ENCODE measurements at places on chromosomes 1 and 21.
A peak's percentile ranks its signal among the peaks of the same experiment; 100 is the strongest.

- no peak for DNase-seq
Observed at GRCh38 chr1:174626031-174627025, 178.6 kb downstream of the GPR52 start.

DNA sequence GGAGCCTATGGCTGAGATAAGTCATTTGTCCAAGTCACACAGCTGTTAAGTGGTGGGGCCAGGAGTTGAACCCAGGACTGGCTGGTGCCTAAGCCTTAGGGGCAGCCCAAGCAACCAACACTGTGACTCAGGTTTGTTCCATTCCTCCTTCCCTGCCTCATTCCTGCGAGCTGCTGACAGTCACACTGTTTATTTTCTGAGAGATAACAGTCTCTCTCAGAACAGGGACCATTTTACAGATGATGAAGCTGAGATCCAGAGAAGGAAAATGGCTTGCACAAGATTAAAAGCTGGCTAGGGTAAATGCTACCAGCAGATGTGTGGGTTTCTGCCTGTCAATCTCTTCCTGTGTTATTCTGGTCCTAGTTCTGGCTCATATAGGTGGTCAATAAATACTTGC is 24.3 kb upstream of the TCEA3 start:
- no peak for DNase-seq

GRCh38 chr1:154608397-154609270 is 648 bp upstream of the ADAR start:
- DNase-seq = no peak

DNA sequence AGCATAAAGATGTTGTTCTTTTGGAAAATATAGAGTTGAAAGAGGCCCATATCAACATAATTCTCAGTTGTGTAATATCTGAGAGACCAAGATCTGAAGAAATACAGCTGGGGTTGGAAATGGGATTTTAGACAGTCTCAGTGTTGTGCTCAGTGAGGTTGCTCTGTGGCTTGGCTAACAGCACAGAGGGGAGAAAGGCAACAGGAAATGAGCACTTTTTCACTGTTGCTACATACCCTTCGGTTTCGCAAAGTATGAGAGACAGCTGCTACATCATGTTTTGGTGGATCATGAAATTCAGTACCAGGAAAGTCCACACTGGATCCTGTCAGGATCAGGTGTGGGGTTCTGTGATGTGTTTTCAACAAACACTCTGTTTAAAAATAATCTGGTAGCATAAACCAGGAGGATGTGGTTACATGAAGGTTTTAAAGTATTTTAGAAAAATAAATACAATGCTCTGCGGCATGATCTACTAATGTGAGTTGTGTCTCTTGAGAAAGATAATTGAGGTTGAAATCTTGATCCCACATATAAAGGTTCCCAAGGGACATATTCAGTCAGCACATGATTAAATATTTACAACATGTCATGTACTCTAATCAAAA is 7.0 kb upstream of the GPR88 start:
- no peak for DNase-seq

DNA sequence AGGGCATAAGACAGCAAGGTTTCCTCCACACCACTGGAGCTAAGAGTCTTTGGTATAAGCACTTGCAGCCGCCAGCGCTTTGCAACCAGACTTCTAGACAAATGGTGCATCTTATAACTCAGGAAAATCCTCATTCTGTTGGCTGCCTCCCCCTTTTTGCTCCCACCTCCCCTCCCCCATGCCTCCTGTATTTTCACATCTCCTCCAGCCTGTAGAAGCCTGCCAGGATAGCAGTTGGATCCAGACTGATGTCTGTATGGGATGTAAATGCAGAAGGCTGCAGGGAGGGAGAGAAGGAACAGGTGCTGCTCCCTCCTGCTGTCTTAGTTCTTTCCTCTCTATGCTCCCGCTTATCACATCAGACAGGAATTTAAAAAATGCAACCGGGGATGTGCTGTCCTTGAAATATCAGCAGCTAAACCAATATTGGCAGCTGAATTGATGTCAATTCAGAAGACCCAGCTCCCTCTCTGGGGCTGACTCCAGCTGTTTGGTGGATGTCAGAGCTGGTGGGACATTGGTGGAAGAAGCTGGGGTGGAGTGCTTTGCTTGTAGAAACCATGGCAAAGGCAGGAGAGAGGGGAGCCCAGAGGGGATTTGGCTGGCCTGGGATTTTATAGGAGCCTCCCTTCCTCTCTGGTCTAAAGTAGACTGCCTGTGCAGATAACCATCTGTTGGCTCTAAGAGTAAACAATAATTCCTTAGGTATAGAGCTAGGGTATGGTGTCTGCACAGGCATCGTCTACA is 53.5 kb downstream of the NFASC start:
- no peak for DNase-seq

DNA sequence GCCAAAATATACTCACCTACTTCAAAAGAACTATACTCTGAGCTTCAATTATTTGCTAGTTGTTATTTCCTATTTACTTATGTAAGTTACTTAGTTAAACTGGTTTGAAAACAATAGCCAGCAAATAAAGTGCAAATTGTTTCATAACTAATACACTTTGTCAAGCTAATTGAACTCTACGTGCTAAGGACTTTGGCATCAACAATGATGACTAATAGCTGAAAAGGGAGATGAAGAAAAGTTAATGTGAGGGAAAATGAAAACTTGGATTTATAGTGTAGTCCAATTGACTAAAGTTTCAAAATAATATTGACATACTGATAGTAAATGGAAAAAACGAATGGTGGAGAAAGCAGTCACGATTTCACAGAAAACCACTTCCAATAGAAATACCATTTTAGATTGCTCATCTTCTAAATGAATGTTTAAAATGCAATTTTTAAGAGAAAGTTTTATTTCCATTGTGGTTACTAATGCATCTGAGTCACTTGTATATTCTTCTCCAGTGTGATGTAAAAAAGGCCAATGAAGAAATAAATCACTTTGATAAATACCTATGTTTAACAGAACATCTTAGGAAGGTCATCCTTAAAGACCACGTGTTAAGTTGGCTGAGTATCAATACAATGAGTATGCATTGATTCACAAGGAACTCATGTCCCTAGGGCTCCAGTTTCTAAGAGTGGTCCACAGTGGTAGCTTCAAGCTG is 455.2 kb downstream of the LTN1 start:
- DNase-seq = no peak

DNA sequence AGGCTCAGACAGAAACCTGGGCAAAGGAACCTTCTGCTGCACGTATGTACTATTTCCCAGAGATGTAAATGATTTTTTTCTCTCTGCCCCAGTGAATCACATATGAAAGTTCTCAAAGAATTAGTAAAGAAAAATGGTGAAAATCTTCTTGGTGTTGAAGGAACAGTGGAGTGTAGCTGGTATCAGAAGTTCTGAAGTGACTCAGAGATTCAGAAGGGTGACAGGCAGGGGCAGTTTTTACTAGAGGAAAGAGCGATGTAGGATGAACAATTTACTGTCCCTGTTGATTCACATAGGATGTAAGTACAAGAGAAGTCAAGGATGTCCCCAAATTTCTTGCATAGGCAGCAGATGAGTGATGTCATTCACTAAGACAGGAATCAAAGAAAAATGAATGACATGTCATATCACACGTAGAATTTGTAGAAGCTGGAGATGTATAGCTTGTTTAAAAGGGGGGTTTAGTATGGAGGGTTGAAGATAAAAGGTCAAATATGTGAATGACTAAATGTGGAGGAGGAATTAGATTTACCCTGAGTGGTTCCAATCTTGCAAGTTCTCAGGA is 26.4 kb downstream of the WLS start:
- no peak for DNase-seq

GRCh38 chr1:29671446-29672356 is 435.4 kb downstream of the PTPRU start:
- DNase-seq = no peak

GRCh38 chr1:29706936-29707335 is 470.6 kb downstream of the PTPRU start:
- no peak for DNase-seq

DNA sequence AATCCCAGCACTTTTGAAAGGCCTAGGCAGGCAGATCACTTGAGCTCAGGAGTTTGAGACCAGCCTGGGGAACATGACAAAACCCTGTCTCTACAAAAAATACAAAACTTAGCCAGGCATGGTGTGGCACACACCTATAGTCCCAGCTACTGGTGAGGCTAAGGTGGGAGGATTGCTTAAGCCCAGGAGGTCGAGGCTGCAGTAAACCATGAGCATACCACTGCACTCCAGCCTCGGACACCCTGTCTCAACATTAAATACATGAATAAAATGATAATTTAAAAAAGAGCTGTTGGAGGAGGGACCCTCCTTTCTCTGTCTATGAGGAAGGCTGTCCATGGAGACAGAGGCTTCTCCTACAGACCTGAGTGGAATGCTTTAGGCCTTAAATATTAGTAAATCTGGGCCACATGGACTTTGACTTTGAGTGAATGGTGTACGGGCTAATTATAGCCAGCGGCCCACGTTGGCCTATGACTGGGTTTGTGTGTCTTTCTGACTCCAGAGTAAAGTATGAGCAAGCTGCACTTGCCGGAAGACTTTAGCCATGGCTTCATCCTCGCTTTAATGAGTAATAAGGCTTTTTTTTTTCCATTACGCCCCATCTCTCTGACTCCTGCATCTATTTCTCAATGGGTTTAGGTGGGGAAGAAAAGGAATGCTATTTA is 21.3 kb downstream of the RAB3B start:
- no peak for DNase-seq

DNA sequence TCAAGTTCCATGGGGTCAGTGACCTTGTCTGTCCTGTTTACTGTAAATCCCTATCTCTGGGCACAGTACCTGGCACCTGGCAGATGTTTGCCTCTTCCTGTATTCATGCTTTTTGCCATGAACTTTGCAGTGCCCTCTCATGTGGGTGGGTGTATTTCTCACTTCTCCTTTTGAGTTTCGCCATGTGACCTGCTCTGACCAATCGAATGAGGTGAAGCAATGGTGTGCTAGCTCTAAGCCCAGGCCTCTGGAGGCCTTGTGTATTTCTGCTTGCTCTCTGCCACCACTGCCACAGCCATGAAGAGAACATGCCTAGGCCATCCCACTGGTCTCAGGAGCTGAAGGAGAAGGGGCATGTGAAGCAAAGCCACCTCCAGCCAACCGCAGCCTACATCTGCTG is 185.5 kb upstream of the ZC3H12A start:
- DNase-seq = no peak

DNA sequence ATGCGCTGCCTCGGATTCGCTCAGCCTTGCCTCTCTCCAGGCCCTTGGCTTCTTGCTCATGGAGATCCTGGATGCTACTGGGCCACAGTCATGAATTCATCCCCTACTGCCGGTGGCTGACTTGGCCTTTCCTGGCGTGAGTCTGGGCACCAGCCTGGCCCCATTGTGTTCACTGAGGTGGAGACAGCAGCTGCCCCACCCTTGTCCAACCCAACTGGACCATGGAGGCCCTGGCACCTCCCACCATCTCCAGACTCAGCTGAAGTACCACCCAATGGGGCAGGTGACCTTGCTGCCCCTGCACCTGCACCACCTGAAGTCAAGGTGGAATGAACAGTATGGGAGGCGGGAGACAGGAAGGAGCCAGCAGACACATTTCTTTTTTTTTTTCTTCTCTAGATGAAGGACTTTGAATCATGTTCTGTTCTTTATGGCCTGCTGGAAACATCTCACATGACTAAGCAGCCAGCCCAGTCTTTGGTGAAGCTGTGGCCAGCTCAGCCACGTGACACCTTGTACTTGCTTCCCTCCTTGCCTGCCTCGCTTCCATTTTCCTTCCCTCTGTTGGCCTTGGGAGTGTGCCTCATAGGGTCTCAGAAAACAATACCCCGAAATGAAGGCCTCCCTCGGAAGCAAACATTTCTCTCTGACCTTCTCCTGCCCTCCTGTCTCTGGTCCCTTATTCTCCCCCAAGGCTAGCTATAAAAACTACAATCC is 3.8 kb upstream of the SLC30A2 start:
- DNase-seq = no peak

DNA sequence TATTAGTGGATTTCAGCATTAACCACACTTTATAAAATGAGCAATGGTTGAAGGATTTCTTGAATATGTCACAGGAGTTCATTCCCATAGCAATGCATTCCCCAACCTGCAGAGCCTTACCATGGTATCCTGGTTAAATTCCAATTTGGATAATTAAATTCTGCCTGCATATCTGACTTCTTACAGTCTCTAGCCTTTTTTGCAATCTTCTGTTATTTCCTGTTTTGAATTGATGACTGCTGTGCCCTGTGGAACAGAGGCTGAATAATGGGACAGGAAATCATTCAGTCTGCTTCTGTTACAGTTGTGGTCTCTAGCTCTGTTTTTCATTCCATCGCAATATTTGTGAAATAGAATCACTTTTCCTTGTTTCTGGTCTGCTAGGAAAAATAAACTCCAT is 1823.9 kb downstream of the PLA2G4A start:
- no peak for DNase-seq

- no peak for DNase-seq
Observed at GRCh38 chr1:206021626-206022365, 1.9 kb downstream of the CTSE start.

- peak; percentile 18 for DNase-seq
Observed at GRCh38 chr1:244010191-244010590, 40.9 kb upstream of the ZBTB18 start.

DNA sequence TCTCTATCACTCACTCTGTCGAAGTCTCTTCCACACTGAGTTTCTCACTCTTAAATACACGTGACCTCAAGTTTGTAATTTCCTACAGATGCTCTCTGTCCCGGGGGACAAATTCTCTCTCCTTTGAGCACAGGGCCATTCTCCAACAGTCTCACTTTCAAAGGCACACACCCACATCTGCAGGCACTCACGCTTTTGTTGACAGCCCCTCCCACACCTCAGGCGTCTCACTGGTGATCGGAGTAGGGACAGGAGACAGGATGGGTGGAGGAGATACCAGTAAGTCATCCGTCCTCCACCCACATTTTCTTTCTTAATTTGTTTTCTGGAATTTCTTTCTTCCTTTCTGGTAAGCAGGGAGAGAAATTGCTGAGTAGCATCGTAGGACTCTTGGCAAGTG is 40.6 kb upstream of the GREM2 start:
- no peak for DNase-seq

GRCh38 chr1:63073309-63074306 is 248.8 kb upstream of the FOXD3 start:
- no peak for DNase-seq

DNA sequence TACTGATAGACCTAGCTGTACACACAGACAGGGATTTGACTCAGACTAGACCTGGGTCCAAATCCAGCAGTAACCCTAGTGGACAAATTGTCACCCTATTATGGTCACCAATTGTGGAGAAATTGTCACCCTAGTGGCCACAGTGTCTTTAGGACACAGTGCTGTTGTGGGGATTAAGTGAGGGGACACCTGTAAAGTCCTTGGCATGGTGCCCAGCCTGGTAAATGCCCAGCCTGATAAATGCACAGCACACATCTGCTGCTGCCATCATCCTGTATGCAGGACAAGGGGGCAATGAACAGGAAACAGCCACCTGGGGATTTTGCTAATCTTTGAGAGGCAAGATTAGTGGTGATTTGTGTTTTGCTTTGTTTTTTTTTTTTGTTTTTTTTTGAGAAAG is 2.3 kb downstream of the TMEM61 start:
- DNase-seq = no peak

DNA sequence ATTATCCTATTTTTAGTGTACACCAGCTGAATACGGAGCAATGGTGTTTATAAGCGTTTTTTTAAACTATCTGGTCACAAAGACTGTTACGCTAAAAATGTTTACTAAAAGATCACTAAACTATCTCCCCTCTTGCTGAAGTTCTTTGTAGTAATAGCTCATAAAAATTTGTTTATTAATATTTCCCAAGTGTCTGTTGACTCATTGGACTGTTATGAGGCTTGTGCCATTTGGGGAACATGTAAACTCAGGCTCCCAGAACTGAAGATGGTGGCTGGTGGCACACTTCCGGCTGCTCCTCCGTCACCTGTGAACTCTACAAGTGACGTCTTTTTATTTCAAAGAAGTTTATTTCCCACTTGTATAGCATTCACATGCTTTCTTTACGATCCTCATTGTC is 46.3 kb downstream of the AIDA start:
- DNase-seq = no peak
